ENCODE measurements at places on chromosomes 12 and 14. TPM values are rescaled to one million over a fixed set of nuclear protein-coding genes. Genes with fewer than 3 reads are reported as not detected.

TMEM52B gene
- not detected for total RNA-seq

SERPINA4 gene
- total RNA-seq = not detected

RFX4 gene
- total RNA-seq = not detected

SERPINA9 gene
- total RNA-seq = not detected

BCL11B gene
- total RNA-seq = under 0.01 TPM

OAS3 gene
- total RNA-seq = 5.4 TPM

KRT3 gene
- total RNA-seq = not detected

TPH2 gene
- total RNA-seq = not detected

ALX1 gene
- total RNA-seq = under 0.01 TPM

DPF3 gene
- total RNA-seq = 1.3 TPM

KRT73 gene
- not detected for total RNA-seq

TEX22 gene
- under 0.01 TPM for total RNA-seq

BICDL1 gene
- under 0.01 TPM for total RNA-seq

IL23A gene
- under 0.01 TPM for total RNA-seq

TRHDE gene
- not detected for total RNA-seq

P2RX2 gene
- not detected for total RNA-seq

PRPH gene
- not detected for total RNA-seq

All from lung microvascular endothelial cell (primary cell).